ENCODE measurements at places on chromosomes 12 and 14.

DNA sequence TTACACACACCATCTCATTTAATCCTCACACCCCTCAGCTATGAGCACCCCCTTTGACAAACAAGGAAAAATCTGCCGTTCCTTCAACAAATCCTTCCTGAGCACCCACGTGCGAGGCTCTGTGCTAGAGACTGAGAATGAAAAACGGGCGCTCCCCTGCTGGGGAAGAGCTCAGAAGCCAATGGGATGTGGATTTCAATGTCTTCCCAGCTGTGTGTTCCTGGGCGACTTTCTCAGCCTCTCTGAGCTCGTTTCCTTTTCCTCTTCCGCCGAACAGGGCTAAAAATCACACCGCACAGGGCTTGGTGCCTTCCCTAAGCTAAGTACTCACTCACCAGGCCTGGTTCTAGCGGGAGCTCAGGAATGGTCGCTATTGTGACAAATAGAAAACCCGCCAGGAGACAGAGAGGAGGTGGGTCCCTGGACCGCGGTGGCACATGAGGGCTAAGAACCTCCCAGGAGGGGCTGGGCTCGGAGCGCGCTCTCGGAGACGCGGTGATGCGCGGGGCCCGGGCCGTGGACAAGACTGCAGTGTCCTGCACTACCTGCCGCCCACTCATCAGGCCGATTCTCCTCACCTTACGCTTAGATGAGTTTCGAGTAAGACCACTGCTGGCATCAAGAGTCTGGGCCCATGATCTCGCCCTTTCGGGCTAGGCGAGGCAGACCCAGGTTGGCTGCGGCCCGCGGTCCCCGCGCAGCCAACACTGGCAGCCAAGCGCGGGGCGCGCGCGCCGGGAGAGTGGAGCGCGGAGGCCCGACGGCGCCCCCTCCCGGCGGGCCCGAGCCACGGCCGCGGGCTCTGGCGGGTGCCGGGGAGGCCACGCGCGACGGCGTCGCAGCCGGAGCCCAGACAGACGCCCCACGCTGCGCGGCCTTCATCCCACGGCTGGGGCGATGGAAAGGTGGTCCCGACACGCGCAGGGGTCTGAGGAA lies 17.0 kb downstream of the ZDHHC22 start:
- DNase-seq, result no peak

- DNase-seq, result no peak
Observed at GRCh38 chr12:9079883-9080675, 35.6 kb downstream of the A2M start.

DNA sequence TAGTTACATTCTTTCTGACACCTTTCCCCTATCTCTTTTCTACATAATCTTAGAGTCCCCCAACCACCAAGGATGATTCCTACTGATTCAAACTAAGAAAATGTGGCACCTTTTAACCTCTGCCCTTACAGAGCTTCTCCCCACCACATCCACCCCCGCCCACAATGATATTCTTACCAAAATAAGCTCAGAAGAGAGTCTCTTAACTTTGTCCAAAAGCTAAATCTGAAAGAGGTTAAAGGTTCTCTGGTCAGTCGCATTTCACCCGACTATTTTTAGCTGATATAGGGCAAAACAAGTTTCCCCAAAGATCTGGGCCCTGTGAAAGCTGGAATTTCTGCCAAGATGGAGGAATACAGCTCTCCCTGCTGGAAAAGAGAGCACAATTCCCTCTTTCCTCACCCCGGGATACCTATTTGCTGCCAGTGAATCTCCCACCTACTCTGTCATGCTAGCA lies 128.6 kb downstream of the ZFP36L1 start:
- DNase-seq, result no peak

GRCh38 chr14:29220566-29220965 lies 454.0 kb downstream of the FOXG1 start:
- DNase-seq, result no peak

DNA sequence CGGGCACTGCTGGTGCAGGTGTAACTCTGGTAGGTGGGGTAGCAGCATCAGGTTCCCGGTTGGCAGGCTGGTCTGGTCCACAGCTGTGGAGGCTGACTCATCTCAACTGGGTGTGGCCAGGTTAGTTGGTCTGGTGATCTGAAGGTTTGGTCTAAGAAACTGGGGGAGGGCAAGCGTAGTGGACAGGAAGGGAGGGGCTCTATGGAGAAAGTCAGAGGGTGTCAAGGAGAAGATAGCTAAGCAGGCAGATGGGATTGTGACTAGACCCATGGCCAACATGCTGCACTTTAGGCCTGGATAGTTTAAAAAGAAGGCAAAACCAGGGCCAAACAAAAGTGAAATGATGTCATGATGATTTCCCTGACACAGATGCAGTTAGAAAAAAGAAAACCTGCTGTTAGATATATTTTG lies 7.9 kb downstream of the TRIM9 start:
- no peak for DNase-seq

DNA sequence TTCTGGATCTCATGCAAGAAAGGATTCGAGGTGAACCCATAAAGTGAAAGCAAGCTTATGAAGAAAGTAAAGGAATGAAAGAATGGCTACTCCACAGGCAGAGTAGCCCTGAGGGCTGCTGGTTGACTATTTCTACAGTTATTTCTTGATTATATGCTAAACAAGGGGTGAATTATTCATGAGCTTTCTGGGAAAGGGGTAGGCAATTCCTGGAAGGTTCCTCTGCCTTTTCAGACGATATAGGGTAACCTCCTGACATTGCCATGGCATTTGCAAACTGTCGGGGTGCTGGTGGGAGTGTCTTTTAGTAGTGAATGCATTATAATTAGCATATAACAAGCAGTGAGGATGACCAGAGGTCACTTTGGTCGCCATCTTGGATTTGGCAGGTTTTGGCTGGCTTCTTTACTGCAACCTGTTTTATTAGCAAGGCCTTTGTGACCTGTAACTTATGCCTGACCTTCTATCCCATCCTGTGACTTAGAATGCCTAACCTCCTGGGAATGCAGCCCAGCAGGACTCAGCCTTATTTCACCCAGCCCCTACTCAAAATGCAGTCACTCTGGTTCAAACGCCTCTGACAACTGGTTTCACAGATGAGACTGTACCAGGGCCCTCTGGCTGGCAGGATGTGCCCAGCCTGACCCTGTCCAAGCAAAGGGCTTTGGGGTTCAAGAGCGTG lies 157.7 kb upstream of the SFSWAP start:
- no peak for DNase-seq

DNA sequence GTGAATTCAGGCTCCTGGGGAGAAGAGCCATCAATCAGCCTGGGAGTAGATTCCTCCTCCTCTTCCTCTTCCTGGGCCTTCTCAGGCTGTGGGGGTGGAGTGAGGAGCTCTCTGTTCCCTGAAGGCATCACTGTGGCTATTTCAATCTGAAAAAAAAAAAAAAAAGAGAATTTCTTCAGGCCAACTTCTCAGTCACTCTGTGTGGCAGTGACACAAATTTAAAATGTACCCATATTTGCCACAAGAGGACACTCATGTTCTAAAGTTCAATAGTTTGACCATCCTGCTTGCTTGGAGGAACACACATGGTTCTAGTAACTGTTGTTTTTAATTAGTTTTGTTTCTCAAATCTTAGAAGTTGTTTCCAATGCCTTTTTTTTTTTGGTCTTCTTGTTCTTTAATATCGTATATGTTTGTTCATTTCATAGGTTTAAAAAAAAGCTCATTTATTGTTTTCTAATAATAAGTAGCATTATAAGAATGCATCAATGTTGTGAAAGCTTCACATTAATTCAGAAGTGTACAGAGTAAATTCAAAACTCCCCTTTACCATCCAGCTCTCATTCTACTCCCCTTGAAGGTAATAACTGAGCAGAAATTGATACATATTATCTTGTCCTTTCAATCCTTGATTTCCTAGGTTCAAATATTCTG lies 23.3 kb upstream of the CCER1 start:
- peak; percentile 70 for DNase-seq

GRCh38 chr14:35416108-35416750 lies 11.7 kb upstream of the NFKBIA start:
- no peak for DNase-seq

DNA sequence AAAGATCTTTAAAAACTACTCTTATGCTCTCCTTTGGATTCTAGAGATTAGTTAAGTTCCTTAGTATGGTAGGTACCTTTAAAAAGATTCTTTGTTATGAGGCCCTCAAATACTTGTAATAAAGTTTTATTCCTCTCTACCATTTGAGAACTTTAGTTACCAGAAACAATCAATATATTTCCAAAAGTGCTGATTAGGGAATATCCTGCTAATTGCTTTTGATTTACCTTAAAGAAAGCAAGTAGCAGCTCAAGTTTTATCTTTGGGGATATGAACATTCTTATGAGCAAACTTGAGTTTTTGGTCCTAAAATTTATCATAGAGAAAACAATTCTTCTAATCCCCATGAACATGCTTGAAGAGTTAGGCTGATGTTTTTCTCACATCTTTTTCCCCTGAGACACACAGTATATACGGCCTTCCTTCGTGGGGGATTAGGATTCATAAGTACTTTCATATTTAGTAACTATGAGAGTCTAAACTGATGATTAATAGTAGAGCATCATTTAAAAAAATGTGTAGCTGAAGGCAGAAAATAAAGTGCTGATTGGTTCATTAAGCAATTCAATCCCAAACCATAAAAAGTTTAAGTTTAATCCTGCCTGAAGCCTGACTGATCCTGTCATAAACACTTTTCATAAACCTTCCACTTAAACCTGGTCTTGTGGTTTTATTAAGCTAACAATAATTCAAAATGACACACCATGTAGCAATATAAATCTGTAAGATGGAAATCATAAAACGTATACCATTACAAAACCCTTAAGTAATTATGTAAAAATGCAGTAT lies 380.5 kb upstream of the FBXO33 start:
- DNase-seq, result peak; percentile 10

- DNase-seq, result no peak
Observed at GRCh38 chr12:115870510-115870909, 407.0 kb downstream of the MED13L start.

GRCh38 chr14:96362071-96362964 lies 823 bp downstream of the ATG2B start:
- DNase-seq, result no peak

DNA sequence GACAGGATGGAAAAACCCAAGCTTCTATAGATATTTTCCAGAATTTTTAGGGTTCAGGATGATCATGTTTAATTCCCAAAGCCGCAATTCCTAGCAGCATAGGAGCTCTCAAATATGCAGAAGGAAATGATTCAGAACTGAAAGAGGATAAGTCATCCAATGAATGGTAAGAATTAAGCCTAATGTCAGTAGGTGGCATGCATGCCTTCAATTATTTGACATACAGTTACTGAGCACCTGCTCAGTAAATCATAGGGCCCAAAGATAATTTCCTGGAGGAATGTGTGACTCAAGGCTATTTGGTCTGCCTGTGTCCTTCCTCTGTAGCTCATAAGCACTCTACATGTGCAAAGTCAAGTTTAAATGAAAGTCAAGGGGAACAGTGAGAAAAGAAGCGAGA lies 116.8 kb upstream of the SLC38A4 start:
- DNase-seq, result peak; percentile 69

GRCh38 chr12:16175840-16176239 lies 101.6 kb downstream of the SLC15A5 start:
- no peak for DNase-seq

DNA sequence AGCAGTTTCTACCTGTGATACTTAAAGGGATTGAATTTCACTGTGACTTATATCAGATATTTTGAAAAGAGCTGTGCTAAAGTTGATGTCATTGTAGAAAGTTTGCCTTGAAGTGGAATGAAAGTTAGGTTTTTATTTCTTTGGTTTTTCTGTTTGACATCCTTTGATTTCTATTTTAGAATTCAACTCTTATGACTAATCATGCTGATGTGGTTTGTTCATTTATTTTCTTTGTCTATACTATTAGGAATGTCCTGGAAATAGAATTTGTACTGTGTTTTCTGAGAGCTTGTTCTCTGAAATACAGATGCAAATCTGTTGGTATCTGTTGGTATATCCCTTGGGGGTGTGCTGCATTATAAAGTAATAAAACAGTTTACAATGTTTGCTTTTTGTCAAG lies 3.3 kb downstream of the CNOT2 start:
- no peak for DNase-seq

GRCh38 chr12:109871668-109872314 lies 8.6 kb downstream of the GLTP start:
- DNase-seq, result no peak

DNA sequence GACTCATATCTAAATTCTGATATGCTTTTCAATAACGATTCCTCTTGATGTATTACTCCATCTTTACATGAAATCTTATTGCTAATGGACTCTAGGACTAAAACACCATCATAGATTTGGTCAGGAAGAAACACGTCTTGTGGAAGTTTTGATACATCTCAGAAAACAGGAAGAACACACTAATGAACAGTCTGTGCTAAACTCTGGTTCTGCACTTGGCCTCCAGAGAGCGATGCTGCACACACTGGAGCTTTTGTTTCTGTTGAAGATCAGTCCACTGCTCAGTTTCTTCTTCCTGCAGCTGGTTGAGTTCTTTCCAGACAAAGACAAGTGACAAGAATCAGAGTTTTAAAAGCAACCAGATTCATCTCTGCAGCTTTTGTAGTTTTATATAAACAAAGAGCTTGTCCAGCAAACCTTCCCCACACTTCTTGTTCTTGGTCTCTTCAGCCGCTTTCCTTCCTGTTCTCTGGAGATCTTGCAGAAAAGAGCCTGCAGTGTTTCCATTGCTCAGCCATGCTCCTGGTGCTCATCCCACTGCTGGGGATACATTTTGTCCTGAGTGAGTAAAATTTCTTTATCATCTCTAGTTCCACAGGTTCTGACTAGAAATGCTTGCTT lies 229.1 kb upstream of the OR4E1 start:
- DNase-seq, result no peak

DNA sequence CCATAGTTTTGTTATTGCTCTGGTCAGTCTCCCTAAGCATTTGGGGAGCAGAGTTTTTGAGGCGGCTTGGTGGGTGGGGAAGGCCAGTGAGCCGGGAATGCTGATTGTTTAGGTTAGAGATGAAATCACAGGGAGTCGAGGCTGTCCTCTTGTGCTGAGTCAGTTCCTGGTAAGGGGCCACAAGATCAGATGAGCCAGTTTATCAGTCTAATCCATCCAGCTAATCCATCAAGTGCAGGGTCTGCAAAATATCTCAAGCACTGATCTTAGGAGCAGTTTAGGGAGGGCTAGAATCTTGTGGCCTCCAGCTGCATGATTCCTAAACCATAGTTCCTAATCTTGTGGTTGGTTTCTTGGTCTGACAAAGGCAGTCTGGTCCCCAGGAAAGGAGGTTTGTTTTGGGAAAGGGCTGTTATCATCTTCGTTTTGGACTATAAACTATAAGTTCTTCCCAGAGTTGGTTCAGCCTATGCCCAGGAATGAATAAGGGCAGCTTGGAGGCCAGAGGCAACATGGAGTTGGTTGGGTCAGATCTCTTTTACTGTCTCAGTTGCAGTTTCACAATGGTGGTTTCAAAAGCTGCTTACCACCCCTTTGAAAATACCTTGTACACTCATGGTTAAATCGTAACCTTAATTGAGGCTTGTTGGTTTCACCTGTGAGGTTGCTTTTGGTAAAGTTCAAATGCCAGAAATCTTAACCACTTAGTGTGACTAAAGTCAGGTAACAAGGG lies 33.6 kb upstream of the HIGD1C start:
- no peak for DNase-seq

DNA sequence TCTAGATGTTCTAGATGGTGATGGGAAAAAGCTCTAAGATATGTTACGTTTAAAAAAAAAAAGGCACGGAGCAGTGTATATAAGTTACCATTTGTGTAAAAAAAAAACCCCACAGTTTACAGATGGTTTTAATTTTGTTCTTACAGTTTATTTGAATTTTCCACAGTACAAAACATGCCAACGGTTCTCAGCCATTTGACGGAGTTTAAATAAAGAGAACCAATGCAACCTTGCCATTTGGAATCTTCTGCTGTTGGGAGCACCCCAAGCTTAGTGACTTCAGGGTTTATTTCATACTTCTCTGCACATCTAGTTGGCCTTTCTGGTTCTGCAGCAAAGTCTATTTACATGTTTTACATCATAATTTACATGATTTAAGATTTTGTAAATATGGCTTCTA lies 7.7 kb upstream of the HPD start:
- no peak for DNase-seq

All from fibroblast of skin of left quadriceps (primary cell).